ENCODE measurements at places on chromosomes 12 and 14.

GRCh38 chr12:123388177-123388950 lies 4.4 kb downstream of the KMT5A start:
- DNase-seq, result peak; percentile 92

GRCh38 chr14:84254290-84254689 lies 1275.7 kb upstream of the FLRT2 start:
- no peak for DNase-seq

- DNase-seq, result no peak
These were observed 230.2 kb downstream of the SLC41A2 start for GRCh38 chr12:104727726-104728465.

GRCh38 chr12:89593873-89594272 lies 68.0 kb upstream of the POC1B start:
- no peak for DNase-seq

DNA sequence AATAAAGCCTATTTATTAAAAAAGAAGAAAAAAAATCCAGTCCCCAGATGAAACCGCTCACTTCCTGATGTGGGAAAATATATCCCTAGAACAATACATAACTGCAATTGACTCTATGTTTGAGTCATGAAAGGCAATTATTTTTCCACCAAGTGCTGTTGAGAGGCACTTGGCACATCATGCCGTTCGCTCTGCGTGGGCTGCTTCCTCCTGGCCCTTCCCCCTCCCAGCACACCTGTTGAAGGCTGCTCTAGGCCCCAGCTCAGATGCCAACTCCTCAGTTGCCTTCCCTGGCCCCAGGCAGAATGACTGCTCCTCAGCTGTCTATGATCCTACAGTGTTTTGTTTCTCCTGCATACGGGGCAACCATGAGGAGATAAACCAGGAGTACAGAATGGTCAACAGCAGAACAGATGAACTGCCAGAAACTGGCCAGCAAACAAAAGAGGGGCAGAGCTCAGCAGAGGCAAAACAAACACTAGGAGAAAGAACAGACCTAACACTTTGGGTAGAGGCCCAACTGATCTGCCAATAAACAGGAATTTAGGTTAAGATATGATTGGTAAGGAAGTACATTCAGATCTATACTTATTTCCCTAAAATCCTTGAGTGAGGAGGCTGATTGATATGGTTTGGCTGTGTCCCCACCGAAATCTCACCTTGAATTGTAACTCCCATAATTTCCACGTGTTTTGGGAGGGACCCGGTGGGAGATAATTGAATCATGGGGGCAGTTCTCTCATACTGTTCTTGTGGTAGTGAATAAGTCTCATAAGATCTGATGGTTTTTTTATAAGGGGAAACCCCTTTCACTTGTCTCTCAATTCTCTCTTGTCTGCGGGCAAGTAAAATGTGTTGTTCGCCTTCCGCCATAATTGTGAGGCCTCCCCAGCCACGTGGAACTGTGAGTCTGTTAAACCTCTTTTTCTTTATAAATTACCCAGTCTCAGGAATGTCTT lies 58.6 kb downstream of the SLC38A1 start:
- DNase-seq, result no peak

DNA sequence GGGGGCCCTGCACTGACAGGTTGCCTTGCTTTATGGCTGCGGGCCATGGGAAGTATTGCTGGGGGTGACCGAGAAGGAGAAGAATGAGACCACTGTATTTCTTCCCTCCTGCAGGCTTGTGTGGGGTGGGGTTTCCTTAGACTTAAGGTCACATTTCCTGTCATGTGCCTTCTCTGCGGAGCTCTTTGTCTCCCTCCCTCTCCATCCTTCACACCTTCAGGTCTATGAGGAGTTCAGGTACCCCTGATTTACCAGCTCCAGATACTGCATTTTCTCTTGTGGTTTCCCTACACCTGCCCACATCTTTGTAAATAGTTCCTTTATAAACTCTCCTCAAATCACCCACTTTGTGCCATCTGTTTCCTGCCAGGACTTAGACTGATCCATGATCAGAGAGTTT lies 3.6 kb downstream of the FNTB start:
- DNase-seq, result no peak

DNA sequence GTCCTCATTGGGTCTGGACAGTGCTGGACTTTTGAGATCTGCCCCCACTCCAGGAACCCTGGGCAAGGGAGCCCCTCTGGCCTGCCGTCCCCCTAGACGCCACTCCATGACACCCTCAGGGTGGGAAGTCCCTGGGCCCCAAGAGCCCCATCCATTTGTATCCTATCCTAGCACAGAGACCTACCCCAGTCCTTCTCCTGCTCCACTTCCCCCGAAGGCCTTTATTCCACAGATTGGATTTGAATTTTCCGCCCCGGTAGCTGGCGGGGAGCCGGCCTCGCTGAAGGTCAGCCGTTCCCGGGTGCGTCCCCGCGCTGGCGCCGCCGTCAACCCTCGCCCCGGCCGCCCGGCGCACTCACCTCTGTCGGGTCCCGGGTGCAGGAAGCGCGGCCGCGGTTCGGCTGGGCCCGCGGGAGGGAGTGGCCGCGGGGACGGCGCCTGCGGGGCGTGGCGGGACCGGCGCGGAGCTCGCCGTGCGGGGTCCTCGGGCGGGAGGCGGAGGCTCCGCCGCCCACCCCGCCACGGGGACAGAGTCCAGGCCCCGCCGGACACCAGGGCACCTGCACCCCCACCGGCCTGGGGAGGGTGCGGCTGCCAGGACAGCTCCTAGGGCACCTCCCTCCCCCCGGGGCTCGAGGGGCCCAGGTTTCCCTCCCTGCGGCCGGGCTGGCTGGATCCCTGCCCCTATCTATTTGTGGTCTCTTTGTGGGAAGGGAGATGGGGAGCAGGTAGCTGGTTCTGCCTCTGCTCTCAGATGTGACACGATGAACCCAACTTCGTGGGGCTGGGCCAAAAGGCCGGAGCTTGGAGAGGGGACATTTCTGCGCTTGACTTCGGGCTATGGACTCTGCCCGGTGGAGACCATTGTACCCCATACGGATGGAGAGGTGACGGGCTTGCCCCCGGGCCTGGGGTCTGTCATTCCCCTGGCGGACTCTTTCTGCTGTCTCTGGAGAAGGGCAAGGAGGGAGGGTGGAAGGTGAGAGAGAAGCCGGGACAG lies 19.9 kb upstream of the GPR68 start:
- DNase-seq, result peak; percentile 64

GRCh38 chr14:58805057-58805456 lies 167.3 kb downstream of the DACT1 start:
- peak; percentile 50 for DNase-seq
